ENCODE measurements at places on chromosomes 7 and 10.

DNA sequence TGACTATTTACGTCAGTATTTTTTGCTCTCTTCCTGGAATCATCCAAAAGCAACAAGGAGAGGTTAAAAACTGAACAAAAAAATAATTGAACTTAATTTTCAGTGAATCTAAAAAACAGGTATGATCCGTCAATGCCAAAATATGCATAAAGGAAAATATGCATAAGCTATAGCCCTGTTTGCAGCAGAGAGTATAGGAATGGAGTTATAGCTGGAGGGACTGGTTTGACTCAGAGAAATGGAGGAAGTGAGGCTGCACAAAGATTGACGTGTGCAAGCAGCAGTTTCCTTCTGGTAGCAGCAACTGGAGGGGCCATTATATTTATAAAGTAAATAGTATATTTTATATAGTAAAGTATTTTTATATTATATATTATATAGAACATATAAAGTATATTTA lies 37.1 kb downstream of the GNG11 start:
- DNase-seq: no peak

DNA sequence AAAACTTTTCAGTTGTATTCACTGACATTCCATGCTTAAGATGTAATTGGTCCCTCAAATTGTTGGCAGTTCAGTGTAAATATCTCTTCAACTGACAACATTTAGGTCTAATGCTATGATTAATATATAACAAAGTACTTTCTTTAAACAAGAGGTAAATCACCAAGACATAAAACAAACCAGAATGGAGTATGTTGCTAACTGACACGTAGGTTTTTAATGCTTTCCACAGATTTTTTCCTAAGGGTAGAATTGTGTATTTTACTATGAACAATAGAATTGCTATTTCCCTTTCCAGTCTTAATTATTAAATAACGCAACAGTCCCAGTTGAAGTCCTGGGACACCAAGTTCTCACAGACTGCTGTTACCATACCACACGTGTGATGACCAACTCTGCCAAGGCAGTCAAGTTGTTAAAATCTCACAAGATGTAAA lies 4.1 kb downstream of the JCAD start:
- no peak for DNase-seq

DNA sequence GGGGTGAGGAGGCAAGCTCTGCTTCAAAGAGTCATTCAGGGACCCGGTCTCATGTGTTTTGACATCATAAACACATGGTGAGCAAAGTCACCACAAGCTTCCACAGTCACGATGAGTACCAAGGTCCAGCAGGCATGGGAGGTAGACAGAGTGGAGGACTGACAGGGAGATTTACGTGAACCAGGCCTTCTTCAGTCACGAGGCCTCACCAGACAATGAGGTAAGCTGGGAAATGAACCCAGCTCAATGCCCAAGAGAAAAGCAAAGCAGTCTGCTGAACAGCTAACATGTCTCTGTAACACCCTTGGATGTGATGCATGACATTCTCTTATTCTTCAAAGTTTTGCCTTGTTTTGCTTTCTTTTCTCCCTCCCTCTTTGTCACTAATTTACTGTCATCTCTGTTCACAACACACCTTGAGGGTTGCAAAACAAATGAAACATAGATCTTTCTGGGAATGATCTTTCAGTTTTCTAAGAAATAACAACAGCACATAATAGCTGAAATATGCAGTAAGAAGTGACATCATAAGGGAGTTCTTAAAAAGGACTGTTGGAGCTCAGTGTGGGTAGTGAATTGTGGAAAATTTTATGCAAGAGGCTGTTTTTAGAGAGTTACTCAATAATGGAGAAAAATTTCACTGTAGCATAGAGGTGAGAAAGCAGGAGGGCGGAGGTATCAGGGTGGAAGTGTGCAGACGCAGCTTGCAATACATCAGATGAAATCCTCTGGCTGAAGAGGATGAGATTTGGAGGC lies 9.0 kb downstream of the PPP1R17 start:
- no peak for DNase-seq

DNA sequence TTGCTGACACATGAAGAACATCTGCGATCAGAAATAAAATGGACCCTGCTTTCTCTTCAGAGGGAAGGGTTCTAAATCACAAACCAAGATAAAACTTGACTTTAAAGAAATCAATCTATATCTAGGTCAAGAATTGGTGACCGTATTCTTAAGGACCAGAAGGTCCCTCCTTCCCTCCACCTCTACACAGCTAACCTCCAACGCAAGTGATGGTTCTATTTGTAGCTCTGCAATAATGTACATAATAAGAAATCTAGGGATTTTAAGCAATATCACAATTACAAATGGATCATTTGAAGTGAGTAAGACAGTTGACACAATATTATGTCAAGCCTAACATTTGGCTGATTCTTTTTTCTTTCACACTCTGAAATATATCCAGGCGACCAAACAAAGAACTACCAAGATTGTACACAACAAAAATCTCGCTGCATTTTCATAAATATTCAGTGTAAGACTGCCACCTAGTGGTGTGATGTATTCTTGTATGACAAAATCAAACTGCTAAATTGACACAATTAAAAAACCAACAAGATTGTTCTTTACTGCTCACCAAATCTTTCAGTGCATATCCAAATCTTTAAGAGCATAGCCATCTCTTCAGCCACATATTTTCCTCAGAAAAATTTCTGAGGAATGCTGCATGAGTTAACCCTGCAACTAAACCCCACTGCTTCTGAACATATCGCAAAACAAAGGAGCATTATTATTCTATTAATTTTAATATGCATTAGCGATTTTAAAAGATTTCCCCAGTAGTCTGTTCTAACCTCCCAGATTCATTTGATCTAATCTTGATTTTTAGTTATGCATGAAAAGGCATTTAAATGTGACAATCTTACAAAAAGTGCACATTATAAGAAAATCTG lies 44.5 kb downstream of the ICA1 start:
- peak; percentile 20 for DNase-seq

DNA sequence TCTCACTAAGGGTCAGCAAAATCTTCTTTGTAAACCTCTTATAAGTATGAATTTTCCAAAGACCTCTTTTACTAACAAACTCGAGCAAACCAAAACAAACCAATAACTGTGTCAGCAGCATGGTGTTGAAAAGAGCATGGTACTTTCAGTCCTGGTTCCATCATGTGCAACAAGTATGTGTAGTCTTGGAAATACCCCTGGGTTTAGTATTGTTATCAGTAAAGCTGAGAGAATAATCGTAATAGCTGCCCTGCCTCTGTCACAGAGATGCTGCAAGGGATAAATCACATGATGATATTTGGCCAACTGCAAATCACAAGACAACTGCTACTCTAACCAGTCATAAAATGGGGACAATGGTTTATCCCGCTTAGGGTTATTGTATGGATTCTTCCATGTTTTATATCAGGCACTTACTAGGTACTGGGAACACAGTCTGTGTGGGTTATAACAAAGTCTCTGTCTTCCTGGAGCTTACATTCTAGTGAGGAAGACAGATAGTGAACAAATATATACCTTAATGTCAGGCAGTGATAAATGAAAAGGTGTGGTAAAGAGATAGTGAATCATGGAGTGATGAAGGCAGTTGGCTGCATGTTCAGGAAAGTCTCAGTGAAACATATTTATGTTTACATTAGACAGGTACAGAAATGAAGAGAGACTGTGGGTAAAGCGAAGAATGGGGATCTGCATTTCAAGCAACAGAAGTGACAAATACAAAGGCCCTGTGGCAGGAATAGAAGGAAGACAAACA lies 60.5 kb upstream of the C10orf90 start:
- DNase-seq: no peak

GRCh38 chr7:156725073-156725472 lies 84.5 kb downstream of the RNF32 start:
- DNase-seq: peak; percentile 7

DNA sequence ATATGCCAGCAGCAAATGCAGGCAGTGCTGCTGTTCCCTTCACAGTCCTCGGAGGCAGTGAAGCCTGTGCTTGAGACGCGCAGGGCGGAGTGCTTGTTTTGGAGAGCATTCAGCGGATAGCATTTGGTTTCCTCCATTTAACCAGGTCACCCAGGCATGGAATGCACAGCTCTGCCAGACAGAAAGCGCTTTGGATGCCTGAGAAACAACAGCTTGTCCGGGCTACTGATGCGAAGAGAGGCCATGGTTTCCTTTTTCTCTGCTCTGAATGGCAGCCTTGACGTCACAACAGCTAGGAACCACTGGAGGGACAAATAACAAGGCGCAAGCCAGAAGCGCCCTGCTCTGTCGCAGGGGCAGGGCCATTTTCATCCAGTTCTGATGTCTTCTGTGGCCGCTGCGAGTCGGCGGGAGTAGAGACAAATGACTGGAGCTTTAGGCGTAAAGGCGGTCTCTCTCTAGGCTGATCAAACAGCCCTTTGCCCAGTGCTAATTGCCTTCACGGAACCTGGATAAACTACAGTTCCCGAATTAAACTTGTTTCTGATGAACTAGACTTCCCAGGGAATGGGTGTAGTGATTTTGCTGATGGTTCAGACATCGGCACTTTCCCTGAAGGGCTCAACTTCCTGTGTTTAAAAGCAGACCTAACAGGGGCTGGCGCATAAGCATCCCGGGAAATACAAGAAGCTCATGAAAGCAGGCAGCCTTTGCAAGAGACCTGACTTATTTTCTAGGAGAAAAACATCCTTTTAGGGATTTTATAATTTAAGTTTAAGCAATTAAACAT lies 187.6 kb upstream of the KLF14 start:
- no peak for DNase-seq

DNA sequence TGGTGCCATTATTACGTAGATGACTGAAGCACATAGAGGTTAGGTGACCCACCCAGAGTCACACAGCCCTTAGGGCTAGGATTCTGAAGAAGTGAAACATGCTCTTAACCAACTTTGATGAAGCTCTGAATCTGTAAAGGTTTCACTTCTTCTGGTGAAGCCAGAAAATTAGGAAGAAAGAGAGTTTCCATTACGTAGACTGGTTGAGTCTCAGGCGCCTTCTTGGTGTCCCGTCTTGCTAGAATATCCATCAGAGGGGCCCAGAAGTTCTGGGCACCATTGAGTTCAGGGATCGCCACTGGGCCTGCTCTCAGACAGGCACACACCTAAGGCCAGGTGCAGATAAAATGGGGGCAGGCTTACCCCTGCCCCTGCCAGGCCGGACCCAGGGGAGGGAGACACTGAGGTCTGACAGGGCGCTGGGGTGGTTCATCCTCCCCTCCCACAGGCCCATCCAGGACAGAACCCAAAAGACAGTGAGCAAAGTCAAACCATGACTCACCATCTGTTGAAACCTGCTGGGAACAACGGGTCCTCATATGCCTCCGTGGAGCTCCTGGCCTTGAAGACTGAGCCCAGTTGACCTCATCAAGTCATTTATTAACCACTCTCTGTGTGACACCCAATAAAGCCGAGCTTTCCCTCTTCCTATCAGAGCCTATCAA lies 33.2 kb downstream of the DRGX start:
- peak; percentile 26 for DNase-seq

- DNase-seq: no peak
Measured at GRCh38 chr10:75546004-75546403, 114.6 kb downstream of the LRMDA start.

DNA sequence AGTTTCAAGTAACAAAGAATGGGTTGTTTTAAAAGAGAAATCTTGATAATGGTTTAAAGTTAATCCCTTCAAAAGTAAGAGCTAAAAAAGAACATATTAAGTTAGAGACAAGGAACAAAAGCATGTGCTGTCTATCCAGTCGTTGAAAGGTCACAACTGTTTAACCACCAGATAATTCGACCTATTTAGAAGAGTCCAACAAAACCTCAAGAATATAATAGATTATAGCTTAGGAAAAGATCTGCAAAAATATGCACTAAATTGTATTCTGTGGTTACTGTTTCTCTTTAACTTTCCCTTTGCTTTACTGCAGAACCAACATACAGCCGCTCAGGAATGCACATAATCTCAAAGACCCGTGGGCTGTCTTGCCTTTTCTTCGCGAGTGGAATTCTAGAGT lies 74.9 kb downstream of the PCGF5 start:
- DNase-seq: no peak

DNA sequence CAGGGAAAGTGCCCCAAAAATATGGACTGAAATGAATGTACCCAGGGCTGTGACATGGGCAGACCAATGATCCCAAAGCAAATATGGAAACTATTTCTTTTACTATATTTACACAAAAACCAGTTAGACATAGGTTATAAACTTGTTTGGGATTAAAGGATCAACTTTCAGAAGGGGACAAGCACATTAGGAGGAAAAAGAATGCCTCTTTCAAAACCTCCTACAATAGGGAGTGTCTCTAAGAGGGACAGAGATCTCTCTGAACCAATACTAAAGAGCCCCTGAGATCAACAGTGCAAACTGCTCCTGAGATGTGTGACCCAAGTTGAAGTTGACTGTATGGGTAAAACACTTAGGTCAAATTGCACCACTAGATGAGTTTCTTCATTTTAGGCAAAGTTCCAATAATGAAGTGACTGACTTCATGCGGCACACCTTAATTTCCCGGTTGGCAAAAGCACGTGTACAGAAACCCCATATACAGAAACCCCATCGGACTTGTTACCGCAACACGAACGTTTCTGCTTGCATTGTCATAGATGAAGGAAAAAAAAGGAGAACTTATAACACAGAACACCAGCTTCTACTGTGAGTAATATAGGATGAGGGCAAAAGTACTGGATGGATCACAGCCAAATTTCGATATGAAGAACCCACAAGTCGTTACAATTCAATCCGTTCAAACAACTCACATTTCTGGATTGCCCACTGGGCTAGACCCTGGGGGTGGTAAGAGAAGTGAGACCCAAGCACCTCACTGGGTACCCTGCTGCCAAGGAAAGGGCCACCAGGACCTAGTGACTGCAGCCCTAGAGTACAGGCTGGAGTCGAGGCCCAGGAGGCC lies 4.3 kb downstream of the SVIL start:
- DNase-seq: no peak

GRCh38 chr7:160958-161725 lies 31.2 kb upstream of the FAM20C start:
- no peak for DNase-seq

DNA sequence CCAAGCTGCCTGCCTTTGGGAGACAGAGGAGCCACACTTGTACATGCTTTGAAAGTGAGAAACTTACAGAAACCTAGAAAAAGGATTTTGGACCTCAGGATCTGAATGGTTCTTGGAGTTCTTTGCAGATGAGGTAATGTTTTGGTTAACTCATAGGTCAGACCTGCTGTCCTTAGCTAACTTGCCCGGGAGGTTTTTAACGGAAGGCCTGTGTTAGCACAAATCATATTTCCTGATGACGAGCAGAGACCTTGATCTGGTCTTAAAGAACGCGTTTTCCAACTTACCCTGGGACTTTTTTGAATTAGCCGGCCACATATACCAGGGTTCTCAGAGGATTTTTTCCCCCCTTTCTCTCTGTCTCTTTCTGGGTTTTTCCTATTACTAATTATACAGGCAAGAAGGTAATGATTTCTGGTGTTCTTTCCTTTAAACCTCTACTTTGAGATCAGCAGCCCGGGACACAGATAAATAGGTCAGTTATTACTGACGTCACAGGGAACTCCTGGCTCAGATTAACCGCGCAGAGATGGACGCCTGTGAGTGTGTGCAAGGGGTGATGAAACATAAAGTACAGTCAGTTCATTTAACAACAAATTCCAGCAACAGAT lies 101.7 kb upstream of the KLF6 start:
- DNase-seq: no peak
